T-helper 1 cell (primary cell): ENCODE measurements at places on chromosomes 16 and 17.

GRCh38 chr16:46757339-46758050 lies 9.4 kb upstream of the MYLK3 start:
- DNase-seq = no peak

DNA sequence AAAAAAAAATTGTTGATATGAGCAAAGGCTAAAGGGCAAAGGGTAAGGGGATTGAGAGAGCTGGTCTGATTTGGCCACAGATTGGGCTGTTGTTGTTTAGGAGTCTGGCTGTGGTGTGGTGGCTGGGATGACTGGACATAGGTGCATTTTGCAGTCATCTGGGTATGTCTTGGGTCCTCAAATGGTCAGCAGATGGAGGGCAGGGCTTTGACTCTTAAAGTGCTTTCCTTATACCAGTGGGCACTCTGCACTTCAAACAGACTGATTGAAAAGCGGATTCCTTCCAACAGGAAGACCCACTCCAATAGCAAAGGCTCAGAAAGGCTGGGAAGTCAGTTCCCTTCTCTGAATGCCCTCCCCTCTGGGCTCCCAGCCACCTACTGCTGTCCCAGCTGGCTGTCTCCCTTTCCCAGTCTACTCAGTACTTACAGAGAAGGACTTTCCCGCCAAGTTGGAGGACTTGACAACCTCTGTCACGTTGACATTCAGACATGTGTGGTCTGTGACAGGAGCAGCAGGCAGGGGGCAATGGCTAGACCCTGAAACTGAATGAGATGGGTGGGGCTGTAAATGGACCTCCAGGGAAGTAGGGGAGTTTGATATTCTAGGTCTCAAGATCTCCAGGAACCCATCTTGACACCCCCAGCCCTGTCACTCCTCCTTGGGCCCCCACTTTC lies 19.6 kb upstream of the MFSD6L start:
- DNase-seq = no peak

GRCh38 chr17:28571361-28572122 lies at the start of gene PIGS:
PIGS (minus strand) TSS chr17:28571524; CDS start chr17:28571496, 28 bp downstream.
- DNase-seq = peak; percentile 82

DNA sequence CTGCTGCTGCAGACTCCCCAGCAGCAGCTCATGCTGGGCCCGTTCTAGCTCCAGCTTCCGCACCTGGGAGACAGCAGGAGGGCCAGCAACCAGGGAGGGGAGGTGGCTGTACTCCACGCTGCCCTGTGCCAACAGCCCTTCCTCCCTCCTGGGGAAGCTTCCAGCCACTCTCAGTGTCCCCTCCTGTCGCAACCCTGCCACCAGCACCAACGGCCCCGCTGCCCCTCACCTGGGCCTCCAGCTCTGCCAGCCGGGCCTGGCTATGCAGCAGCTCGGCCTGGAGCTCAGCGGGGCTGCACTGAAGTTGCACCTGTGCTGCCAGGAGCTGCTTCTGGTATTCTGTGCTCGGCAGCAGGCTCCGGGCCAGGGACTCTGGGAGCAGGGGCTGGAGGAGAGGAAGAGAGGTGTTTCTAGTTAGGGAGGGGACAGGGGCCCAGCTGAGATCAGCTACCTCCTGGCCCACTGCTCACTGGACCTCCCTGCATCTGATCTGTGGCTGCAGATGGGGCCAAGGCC lies 15.4 kb upstream of the MRPL38 start:
- no peak for DNase-seq

DNA sequence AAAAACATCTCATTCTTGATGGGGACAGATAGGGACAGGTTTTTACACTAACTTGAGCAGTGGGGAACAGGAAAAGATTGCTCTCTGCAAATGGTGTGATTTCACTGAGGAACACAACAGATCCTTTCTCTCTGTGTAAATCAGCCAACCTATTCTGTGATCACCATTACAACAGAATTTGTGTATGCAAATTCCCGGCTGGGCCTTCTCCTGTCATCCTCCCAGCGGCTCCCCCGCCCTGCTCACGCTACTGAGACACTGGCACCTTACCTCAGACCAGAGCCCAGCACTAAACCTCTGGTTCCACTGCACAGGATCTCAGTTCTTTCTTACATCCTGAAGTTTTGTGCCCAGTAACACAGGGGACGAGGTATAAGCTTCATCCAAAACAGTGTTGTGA lies 97.0 kb upstream of the FA2H start:
- DNase-seq = no peak

GRCh38 chr17:39704821-39705551 lies 5.1 kb downstream of the ERBB2 start:
- DNase-seq = no peak

- no peak for DNase-seq
Observed at GRCh38 chr16:67241008-67241900, 6.0 kb downstream of the FHOD1 start.

- DNase-seq = no peak
Observed at GRCh38 chr17:1551741-1552140, 10.9 kb downstream of the PITPNA start.

DNA sequence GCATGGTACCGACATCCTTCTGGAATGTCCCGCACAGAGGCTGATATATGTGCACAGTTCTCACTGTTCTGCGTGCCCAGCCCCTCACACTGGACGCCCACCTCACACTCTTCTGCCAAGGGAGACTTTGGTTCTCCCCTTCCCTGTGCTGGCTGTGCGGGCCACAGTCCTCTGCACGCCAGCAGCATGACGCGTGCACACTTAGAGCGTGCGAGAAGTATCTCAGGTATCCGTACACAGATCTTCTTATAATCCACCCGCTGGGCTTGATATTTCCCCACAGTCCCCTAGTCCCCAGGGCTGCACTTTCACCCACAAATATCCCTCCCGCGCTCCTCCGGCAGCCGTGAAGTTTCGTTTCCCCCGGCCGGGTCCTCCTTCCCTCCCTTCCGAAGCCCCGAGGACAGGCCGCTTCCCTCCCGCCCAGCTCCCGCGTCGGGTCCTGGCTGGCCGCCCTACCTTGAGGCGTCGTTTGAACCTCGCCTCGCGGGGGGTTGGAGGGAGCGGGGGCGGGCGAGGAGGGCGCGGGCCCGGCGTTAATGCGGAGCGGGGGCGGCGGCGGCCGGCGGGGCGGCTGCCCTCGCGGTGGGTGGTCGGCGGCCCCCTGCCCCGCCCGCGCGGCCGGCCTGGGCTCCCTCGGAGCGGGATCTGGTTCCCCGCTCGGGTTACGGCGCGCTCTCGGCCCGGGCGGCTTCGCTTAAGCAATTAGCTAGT lies 5.0 kb upstream of the FOXF1 start:
- DNase-seq = no peak

GRCh38 chr16:85359147-85359822 lies 247.0 kb upstream of the CIBAR2 start:
- no peak for DNase-seq

- no peak for DNase-seq
Observed at GRCh38 chr17:78795861-78796516, 13.9 kb upstream of the CYTH1 start.

- DNase-seq = no peak
Observed at GRCh38 chr16:3865241-3865640, 15.3 kb downstream of the CREBBP start.

DNA sequence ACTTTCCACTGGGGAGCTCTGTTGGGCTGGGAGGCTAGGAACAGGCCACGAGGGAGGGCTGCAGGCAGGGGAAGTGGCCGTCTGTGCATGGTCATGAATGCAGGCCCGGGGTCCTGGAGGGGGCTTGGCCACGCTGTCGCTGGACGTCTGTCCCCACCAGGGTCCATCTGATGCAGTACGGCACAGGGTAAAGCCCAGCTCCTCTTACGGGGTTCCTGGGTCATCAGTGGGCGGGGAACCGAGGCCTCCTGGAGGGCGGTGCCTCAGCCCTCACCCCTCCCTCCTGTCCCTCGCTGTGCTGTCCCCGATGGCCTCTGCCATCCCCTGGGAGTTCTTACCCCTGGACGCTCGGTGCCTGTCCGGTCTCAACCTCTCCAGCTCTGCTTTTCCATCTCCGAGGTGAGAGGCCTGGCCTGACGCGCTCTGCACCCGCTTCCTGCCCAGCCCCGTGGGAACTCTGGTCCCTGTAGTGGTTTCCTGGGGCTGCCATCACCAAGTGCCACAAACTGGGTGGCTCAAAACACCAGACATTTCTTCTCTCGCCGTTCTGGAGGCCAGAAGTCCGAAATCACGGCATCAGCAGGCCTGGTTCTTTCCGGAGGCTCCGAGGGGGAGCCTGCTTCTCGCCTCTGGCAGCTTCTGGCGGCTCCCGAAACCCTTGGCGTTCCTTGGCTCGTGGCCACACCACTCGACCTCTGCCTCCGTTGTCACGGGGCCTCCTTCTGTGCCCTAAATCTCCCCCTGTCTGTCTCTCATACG lies 182.8 kb downstream of the SEC14L1 start:
- DNase-seq = no peak

- peak; percentile 64 for DNase-seq
Observed at GRCh38 chr17:27651411-27652345, 20.7 kb downstream of the LGALS9 start.

GRCh38 chr16:13638218-13638617 lies 281.7 kb upstream of the ERCC4 start:
- no peak for DNase-seq

DNA sequence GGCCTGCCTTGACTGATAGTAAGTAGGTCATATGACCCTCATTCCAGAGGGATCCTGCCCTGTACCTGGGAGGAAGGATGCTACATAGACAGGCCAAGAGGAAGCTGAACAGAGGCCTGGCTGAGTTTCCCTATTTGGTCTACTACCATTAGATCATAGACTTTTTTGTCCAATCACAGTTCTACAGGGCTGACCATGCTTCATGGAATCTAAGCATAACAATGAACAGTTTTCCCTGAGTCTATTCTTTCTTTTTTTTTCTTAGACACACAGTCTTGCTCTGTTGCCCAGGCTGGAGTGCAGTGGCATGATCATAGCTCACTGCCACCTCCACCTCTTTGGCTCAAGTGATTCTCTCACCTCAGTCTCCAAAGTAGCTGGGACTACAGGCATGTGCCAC lies 3.9 kb downstream of the GPR179 start:
- no peak for DNase-seq

DNA sequence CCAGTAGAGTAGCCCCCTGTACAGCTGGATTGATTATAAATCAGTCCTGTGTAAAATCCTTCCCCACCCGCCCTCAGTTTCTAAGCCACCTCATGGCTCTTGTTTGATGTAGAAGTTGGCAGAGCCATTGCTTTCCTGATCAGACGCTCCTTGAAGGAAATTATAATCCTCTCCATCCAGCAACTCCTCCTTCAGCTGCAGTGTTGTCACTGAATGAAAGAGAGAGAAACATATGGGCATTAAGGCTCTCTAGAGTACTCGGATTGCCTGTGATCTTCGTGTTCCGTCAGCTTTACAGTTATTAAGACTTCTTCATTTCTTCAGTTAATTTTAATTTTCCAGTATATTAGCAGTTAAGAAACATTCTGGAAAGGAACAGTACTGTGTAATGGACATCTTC lies 14.3 kb downstream of the NME2 start:
- no peak for DNase-seq

GRCh38 chr17:17075125-17075781 lies 33.0 kb downstream of the MPRIP start:
- no peak for DNase-seq

DNA sequence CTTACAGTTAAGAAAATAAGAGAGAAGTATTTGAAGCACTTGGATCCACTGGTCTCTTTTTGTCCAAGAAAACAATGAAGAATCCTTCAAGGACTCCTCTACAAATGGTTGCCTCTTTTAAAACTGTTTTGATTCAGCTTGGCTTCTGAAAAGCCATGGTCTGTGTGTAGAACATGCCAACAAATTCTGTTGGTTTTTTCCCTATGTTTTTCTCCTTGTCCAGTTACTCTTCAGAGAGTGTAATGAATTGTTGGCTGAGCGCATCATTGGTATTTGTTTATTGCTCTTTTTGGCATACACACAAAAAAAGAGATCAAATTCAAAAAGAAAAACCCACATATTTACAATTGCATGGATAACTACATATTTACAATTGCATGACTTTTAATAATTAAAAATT lies at the start of gene ABCA10:
ABCA10 (minus strand) TSS at position 249 of the 400 bp plus-strand sequence. CDS start 3,466 bp downstream, outside the sequence.
- no peak for DNase-seq

DNA sequence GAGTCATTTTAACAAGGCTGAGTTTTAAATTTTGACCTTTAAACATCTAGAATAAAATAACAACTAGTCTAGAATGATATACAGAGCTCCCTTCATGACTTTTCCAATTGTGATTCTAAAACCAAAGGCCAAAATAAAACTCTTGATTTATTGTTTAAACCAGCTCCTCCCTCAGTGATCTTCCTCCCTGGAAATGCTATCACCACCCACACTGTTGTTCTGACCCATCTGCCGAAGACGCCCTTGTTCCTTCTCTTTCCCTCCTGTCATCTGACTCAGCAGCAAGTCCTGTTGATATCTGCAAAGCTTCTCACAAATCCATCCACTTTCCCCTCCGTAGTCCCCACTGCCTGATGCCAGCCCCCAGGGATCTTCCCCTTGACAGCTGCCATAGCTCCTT lies 231.6 kb upstream of the DYNLRB2 start:
- no peak for DNase-seq

DNA sequence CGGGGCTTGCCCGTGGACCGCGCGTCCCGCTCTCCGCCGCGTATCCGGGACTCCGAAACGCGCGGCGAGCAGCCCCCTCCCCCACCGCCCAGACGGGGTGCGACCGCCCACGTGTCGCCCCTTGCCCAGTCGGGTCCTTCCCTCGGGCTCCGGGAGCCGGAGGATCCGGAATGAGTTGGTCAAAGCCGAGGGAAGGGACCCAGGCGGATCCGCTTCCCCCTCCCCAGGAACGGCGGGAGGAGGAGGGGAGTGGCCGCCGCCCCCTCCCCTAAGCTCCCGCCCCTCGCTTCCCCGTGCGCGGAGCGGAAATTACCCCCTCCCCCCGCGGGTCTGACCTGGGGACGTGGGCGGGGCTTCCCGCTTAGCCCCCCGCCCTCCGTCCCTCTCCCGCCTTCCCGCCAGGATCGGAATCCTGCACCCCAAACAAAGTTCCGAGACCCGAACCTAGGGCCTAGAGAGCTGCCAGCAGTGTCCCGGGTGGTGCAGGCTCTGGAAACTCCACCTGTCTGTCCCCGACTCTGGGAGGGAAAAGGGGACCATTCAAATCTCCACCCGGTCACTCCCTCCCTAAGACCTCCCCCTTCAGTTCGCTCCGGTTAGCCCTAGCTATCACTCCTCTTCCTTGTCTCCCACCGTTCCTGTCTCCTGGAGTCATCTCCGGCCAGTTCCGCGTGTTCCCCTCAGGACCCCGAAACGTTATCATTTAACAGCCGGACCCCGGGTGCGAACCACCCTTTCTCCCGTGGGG lies 1.0 kb upstream of the IGF2BP1 start:
- no peak for DNase-seq

- peak; percentile 40 for DNase-seq
Observed at GRCh38 chr17:41710472-41711090, 1.6 kb upstream of the GAST start.

DNA sequence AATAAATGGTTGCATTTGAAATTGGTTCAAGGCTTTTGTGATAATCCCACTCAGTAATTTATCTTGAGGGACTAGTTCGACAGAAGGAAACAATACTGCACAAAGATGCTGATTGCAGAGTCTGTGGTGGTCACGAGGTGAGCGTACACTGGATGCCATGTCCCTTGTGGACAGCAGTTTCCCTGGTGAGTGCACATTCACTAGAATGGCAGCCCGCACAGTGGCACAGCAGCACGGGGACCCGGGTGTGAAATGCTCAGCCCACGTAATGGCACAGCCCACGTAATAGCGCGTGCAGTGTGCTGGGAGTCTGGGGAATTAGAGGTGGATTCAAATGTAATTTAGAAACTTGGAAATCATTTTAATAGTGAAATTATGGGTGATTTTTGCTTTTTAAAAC lies 154.0 kb downstream of the LGALS9B start:
- DNase-seq = no peak
